Stimulated activated CD4-positive, alpha-beta T cell treated with anti-CD3 and anti-CD28 coated beads, Interleukin-4, amount 100 ng/mL, for 24 hours (primary cell): ENCODE measurements at places on chromosomes 1 and 21.

DNA sequence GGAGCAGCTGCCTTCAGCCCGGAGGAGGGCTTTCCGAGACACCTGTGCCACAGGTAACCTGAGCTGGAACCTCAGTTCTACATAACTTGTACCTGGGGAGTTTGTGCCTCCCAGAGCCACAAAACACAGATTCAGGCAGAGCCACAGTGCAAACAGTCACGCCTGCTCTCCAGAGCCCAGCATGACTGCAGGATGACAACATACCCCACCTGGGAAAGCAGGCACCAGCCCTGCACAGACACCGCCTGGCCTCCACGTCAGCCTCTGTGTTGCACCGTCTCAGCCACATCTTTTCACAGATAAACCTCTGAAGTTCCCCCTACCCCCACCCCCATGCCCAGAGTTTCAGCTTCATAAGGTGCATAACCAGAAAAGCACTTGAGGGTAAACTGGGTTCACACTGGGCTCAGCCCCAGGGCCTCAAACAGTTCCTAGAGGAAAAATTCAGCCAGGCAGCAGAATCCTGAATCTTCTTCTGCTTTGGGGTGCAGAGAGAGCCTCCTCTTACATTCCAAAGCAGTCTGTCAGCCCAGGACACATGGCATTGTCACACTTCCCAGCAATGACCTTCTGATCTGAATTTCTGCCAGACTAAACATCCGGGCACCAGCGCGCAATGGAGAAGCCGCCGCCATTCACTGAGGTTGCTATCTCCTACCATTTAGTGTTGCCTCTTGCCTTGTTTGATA is 229.5 kb downstream of the TOMM20 start:
- DNase-seq, result no peak

GRCh38 chr1:2509589-2509988 is 16.8 kb downstream of the PANK4 start:
- DNase-seq, result no peak

DNA sequence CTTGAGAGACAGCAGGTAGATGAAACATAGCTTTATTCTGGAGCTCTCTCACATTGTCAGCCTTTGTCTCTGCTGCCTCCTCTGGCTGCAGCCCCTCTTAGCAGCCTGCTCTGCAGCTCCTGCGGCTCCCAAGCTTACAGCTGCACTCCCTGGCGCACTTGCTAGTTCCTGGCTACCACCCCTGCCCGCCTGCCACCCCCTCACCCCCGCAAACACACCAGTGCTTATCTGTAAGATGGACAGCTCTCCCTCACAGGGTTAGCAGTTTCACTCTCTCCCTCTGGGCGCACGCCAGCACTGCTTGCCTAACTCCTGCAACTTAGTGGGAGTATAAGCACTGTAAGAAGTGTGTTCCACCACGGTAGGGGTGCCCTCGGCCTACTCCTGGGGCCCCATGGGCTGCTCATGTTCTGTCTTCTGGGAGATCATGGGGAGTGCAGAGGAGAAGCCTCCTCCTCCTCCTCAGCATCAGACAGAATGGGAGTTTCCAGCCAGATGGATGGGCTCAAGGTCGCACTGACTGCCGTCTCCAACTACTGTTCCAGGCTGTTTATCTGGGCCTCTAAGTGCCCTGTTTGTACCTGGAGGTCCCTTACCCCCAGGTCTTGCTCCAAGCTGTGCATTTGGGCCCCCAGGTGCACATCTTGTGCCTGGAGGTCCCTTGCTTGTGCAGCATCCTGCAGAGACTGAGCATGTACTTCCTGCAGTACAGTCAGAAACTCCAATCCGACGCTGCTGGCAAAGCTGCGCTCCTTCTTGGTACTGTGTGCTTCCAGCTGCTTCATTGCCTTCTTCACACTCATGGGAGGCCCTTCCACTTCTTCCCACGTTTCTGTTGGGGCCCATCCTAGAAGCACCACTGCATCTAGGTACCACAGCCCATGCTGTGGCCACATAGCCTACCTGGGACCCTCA is 1388.1 kb downstream of the AMY1C start:
- no peak for DNase-seq

- DNase-seq, result no peak
These were observed 301.2 kb upstream of the DEPDC1 start for GRCh38 chr1:68798071-68798470.

DNA sequence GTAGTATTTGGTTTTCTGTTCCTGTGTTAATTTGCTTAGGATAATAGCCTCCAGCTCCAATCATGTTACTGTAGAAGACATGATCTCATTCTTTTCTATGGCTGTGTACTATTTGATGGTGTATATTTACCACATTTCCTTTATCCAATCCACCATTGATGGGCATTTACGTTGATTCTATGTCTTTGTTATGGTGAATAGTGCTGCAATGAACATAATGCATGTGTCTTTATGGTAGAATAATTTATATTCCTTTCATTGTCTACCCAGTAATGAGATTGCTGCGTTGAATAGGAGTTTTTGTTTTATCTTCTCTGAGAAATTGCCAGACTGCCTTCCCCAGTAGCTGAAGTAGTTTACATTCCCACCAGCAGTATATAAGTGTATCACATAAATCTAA is 538.8 kb downstream of the LRRIQ3 start:
- DNase-seq, result no peak

- peak; percentile 84 for DNase-seq
These were observed 1.8 kb downstream of the COL9A2 start for GRCh38 chr1:40315239-40315794.

- DNase-seq, result no peak
These were observed 16.3 kb upstream of the SRSF4 start for GRCh38 chr1:29197993-29198392.

GRCh38 chr1:221161571-221162041 is 282.4 kb downstream of the HLX start:
- DNase-seq, result no peak

- no peak for DNase-seq
These were observed 7.2 kb upstream of the PSRC1 start for GRCh38 chr1:109290137-109290536.

GRCh38 chr1:200838676-200839445 is 33.9 kb upstream of the GPR25 start:
- no peak for DNase-seq

- DNase-seq, result no peak
These were observed 962.2 kb downstream of the ADGRL2 start for GRCh38 chr1:82762829-82763532.

- DNase-seq, result no peak
These were observed 744.2 kb downstream of the USP25 start for GRCh38 chr21:16473988-16474387.

- DNase-seq, result no peak
These were observed 5.7 kb upstream of the GNL2 start for GRCh38 chr1:37601441-37601840.

- no peak for DNase-seq
These were observed 33.5 kb downstream of the CFAP57 start for GRCh38 chr1:43205671-43206070.
